Aortic smooth muscle cell (primary cell): ENCODE measurements at places on chromosomes 2 and 18. TPM values are rescaled to one million over a fixed set of nuclear protein-coding genes. Genes with fewer than 3 reads are reported as not detected.

Gene VIT
- total RNA-seq: 0.12 and 0.13 TPM in 2 replicates

Gene AGXT
- total RNA-seq: not detected in 2 replicates

Gene CERS6
- total RNA-seq: 6.7 and 7.4 TPM in 2 replicates

Gene SALL3
- 0.25 and 0.53 TPM in 2 replicates for total RNA-seq

Gene CPO
- 0.12 and 0.13 TPM in 2 replicates for total RNA-seq

Gene REG1B
- not detected in 2 replicates for total RNA-seq

Gene PTPRN
- total RNA-seq: 0.25 and 0.40 TPM in 2 replicates

Gene ICA1L
- total RNA-seq: 3.6 and 6.5 TPM in 2 replicates

Gene TUBA4B
- total RNA-seq: not detected in 2 replicates

Gene POTEI
- not detected in 2 replicates for total RNA-seq

Gene SLC9A4
- under 0.01 TPM in 1 of 2 replicates, not detected in the other for total RNA-seq

Gene ANKRD29
- total RNA-seq: 4.2 and 4.9 TPM in 2 replicates

Gene TUBA4A
- total RNA-seq: 19.1 and 30.1 TPM in 2 replicates
